GM23248 (cell line): ENCODE measurements at places on chromosomes 7 and 10.

- no peak for DNase-seq
Measured at GRCh38 chr7:29281782-29282541, 87.4 kb downstream of the CHN2 start.

GRCh38 chr7:12067156-12067831 is 143.8 kb upstream of the TMEM106B start:
- DNase-seq, result peak; percentile 55

DNA sequence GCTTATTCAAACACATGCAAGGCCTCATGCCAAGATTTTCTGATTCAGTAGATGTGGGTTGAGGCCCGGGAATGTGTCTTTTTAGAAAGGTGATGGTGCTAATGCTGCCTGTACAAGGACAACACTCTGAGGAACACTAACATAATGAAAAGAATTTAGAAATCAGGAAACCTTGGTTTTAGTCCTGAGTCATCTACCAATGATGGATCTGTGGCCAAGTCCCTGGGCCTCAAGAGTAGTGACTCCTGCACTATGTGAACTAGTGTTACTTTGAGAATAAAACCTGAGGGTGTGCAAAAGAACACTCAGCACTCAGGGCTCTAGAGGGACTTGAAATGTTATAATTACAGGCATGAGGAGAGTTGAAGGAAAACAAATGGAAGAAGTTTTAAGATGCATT is 741.7 kb upstream of the GALNT17 start:
- DNase-seq, result peak; percentile 64

DNA sequence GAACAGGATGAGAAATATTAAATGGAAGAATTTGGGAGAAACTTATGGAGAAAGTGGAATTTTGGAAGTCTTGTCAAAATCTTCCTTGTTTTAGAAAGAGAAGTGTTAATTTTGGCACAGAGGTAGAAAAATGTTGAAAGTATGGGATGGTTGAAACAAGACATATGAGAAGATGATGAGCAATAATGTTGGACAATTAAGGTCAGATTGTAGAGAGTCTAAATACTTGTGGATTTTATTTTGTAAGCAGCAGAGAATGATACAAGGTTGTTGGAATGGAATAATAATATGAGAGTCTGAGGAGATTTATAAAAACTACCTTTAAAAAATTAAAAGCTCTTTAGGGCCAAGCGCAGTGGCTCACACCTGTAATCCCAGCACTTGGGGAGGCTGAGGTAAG is 34.6 kb downstream of the PHTF2 start:
- peak; percentile 29 for DNase-seq

- no peak for DNase-seq
Measured at GRCh38 chr10:55746002-55746401, 615.1 kb downstream of the ZWINT start.

DNA sequence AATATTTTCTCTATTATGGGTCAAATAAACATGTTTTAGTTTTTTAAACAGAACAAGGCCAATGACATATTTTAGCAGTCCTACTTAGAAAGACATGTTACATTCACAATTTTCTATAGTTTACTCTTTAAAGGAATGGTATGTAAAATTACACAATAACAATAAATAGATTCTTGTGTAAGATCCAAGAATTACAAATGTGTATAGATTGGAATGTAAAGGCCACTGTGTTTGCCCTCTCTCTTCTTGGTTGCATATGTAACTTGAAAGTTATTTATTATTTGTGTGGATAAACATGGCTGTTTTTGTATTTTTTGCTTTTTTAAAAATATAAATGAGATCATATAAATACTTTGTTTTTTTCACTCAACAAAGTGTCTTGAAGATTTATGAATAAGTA is 979.3 kb upstream of the CELF2 start:
- DNase-seq, result no peak

- no peak for DNase-seq
Measured at GRCh38 chr7:47358944-47359588, 222.8 kb downstream of the TNS3 start.

- DNase-seq, result peak; percentile 22
Measured at GRCh38 chr7:66886152-66886551, 34.9 kb upstream of the TMEM248 start.

DNA sequence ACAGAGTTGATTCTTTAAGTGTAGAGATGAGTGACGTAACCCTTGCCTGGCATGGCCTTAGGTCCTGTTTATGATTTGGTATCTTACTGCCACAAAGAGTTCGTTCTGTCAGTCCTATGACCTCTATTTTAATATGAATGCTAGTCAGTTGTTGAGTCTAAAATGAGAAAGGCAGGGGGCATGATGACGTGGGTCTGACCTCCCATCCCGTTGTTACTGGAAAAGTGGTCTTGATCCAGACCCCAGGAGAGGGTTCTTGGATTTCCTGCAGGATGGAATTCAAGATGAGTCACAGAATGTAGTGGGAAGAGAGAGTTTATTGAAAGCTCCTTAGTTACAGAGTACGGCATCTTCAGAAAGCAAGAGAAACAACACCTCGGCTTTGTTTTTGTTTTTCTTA is 317.0 kb upstream of the COBL start:
- DNase-seq, result no peak

- no peak for DNase-seq
Measured at GRCh38 chr10:101492205-101492604, 95.9 kb downstream of the POLL start.

GRCh38 chr7:34121366-34121765 is 216.0 kb downstream of the BMPER start:
- DNase-seq, result no peak

DNA sequence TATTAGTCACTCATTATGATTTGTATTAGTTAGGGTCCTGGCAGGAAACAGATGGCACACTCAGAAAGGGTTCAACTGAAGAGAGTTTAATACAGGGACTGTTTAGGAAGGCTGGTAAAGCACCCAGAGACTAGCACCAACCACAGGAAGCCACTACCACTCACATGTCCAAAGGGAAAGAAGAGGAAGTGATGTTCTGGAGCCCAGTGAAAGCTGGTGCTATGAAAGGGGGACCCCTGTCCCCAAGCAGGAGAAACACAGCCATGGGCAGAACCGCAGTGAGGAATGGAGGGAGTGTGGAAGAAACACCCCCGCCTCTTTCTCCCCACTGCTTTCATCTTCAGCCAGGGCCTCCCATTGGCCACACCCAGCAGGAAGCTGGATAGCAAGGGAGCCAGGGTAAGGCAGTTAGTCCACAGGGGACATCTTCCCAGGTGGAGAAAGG is 3.2 kb upstream of the VSIR start:
- no peak for DNase-seq

GRCh38 chr10:27312854-27313253 is 72.3 kb upstream of the ACBD5 start:
- no peak for DNase-seq

DNA sequence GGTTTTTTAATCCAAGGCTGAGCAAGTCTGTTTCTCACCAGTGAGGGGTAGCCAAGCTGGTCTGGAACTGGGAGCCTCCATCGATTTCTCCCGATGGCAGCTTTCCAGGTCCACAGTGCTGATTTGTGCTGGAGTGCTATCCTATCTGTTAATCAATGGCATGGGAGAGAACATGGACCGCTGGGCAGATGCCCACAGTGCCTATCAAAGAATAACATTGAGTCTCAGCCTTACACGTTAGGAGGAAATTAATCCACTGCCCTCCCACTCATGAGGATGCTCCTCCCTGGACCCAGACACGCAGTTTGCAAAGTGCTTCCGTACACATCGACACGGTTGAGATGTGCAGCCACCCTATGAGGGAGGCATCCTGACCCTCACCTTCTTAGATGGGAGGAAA is 36.0 kb upstream of the CUX1 start:
- DNase-seq, result no peak

- peak; percentile 37 for DNase-seq
Measured at GRCh38 chr10:29266641-29267040, 22.2 kb upstream of the LYZL1 start.

GRCh38 chr7:139629392-139630082 is 106.1 kb downstream of the CLEC2L start:
- DNase-seq, result peak; percentile 7

GRCh38 chr10:131806146-131806545 is 94.7 kb upstream of the PPP2R2D start:
- DNase-seq, result no peak

DNA sequence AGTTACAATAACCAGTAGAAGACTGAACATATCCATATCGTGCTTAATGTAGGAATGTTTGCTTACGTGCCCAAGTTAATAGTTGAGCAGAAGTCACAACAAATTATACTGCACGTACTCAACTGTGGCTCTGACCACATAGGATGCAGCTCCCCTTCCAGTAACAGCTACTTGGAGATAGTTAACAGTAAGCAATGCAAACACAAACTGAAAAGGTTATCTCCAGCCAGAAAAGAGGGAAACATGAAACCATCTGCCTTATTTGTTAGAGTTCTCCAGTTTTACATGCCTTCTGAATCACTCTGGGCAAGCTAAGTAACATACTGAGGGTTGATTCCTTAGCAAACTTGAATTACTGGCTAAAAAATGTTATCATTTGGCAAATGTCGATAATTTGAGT is 9.8 kb downstream of the DHX32 start:
- DNase-seq, result no peak

DNA sequence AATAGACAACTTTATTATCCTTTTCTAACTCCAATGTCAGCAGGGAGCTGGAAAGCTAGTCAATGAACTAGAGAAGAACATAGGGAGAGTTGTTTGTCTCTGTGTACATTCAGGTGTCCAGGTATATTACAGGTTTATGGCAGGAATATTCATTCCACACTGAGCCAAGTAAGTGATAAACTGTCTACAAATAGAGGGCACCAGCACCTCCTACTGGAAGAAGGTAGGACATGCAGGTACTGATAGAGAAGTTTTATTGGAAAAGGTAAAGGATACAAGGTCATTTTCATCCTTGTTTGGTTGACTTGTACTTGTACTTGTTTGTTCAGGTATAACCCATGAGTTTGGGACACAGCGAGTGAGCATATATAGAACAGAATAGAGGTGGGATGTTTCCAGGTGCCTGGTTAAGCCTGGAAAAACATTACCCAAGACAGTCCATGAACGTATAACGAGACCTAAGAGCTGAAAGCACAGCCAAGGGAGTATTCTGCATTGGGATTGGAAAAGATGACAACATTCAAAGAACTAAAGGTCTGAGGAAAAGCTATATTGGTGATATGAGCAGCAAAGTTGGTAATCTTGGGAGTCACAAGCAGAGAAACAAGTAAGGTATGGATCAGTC is 61.4 kb upstream of the PPP1R3C start:
- DNase-seq, result peak; percentile 67

- DNase-seq, result no peak
Measured at GRCh38 chr10:69860271-69860670, 58.6 kb downstream of the COL13A1 start.

DNA sequence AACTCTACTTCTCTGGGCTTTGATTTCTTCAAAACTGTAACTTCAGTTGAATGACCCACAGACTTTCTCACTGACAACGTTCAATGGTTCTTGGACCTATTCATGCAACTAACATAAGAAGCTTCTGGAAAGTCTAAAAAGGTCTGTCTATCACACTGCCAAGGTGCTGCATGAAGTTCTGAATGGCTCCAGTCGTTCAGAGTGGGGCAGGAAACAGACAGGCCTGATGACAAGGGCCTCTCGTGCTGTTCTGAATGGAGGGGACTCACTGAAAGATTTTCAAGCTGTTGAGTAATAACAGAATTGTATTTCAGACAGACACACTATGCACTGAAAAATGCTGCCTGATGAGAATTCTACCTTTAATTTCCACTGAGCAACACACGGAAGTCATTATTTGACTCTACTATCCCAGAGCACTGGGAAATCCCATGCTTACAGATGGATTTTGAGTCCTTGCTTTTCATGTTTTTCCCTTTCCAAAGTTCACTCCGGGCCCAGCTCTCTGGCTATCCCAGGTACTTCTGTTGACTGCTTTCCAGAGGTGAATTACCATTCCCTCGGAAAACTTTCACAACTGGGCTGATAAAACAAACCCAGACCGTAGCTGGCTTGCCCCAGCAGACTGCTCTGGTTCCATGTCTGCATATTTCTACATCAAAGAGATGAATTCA is 204.9 kb upstream of the FRMD4A start:
- no peak for DNase-seq

GRCh38 chr10:42926843-42927242 is 144.2 kb downstream of the BMS1 start:
- DNase-seq, result peak; percentile 65

GRCh38 chr10:11838298-11838852 is 15.2 kb downstream of the PROSER2 start:
- no peak for DNase-seq

- DNase-seq, result no peak
Measured at GRCh38 chr7:39187130-39187529, 209.4 kb downstream of the POU6F2 start.

DNA sequence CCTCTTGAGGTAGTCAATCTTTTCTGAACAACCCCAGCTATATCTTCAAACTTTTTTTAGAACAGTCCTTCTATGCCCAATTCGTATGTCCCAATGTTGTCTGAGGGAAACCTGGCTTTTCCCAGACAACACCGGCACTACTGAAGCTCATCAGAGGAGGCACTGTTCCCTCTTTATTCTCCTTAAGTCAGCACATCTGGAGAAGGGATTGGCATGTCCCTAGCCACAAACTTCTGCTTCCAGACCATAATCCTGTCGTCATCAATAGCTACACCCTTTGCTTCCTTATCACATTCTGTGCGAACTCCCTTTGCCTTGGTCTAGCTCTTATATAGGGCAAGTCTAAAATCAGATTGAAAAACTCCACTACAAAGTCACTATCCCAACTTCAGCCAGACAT is 22.9 kb downstream of the PON3 start:
- DNase-seq, result no peak

DNA sequence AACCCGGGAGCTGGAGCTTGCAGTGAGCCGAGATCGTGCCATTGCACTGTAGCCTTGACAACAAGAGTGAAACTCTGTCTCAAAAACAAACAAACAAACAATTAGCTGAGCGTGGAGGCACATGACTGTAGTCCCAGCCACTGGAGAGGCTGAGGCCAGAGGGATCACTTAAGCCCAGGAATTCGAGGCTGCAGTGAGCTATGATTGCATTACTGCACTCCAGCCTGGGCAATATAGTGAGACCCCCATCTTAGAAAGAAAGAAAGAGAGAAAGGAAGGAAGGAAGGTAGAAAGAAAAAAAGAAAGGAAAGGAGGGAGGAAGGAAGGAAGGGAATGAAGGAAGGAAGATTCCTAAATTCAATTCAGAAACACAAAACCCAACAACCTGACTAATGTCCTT is 141.3 kb upstream of the TNRC18 start:
- DNase-seq, result peak; percentile 66

DNA sequence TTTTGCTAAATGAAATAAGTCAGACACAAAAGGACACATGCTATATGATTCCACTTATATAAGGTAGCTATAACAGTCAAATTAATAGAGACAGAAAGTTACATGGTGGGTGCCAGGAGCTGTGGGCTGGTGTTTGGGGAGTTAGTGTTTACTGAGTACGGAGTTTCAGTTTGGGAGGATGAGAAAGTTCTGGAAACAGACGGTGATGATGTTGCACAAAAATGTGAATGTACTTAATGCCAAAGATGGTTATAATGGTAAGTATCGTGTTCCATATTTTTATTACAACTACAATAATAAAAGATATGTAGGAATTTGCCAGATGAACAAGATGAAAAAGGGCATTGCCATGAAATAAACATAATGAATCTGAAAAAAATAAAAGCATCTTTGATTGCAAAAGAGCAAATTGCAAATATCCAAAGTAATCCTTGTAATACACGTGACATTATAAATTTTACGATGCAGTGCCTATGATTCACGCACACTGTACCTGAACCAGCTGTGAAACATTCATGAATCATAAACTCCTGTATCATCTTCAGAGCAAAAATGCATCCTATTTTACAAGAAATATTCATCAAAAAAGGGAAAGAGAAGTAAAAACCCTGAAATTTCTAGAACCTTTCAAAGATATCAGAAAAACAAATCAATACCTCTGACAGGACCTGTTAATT is 676.7 kb downstream of the PCDH15 start:
- no peak for DNase-seq
